Right lung (tissue), 10 donors: ENCODE measurements at places on chromosomes 11 and 22.

DNA sequence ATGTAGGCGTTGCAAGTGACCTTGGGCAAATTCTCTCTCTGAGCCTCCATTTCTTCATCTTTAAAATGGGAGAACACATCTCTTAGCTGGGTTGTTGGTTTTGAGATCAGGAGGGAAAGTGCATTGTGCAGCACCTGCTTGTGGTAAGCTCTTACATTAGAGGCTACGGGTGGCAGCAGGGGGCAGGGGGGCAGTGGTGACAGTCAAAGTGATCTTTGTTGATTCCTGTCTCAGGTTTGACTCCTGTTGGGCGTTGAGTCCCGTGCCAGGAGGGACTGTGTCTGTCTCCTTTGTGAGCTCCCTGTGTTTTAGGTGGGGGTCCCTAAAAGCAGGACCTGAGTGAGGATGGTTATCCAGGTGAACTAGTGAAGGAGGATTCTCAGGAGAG lies 101.7 kb downstream of the TP53I11 start:
- DNase-seq: no peak

GRCh38 chr11:126633330-126633729 lies 277.8 kb downstream of the ST3GAL4 start:
- no peak for DNase-seq

DNA sequence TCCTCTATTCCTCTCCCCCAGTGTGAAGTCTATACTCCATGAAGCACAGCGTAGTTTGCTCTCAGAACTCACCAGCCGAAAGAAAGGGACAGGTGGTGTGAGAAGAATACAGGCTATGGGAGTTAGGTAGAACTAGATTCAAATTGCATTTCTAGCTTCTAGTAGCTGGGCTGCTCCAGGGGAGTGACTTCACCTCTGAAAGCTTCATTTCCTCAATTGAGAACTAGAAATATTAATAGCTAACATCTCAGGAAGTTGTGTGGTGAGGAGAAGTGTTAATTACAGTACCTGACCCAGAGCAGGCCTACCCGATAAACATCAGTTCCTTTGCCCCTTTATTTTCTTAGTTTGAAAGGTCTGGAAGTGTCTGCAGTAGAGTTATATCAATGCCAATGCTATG lies 484.7 kb upstream of the TENM4 start:
- no peak for DNase-seq

DNA sequence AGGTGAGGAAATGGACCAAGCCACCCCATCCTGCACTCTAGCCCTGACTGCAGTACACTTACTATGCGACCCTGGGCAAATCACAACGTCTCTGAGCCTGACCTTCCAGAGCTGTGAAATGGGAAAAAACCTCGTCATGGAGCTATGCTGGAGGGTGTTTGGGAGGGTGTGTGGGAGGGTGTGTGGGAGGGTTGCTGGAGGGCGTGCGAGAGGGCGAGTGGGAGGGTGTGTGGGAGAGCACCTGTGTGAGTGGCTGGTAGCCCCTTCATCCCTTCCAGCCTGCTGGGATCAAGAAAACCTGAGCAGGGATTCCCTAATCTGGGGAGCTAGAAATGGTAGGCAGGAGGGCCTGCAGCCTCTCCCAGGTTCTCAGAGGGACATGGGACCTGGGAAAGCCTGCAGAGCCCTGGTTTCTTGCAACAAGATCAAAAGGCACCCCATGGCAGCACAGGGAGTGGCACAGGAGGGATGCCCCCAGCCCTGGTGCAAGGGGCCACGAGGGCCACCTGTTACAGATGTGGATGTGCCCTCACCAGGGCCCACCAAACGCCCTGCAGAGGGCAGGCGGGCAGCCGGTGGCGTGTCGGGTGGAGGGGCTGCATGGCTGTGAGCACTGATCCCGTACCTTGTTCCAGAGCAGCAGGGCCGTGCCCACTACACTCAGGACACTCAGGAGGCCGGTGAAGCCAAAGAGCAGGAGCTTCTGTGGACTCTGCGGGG lies 23.2 kb downstream of the NFAM1 start:
- DNase-seq: no peak

GRCh38 chr11:57181678-57182305 lies at the start of gene LRRC55:
TSS of gene LRRC55 (plus strand) at chr11:57181953. CDS start at chr11:57182023, 70 bp downstream.
- no peak for DNase-seq

GRCh38 chr22:33385611-33386010 lies 327.4 kb upstream of the SYN3 start:
- no peak for DNase-seq

- DNase-seq: no peak
Observed at GRCh38 chr22:17774926-17775685, 837 bp upstream of the BID start.

GRCh38 chr22:50173311-50173982 lies 2.9 kb downstream of the PANX2 start:
- no peak for DNase-seq

GRCh38 chr11:32829157-32829679 lies 509 bp upstream of the PRRG4 start:
- peak; percentile 48 for DNase-seq

- DNase-seq: no peak
Observed at GRCh38 chr11:108733479-108734116, 68.7 kb downstream of the DDX10 start.

DNA sequence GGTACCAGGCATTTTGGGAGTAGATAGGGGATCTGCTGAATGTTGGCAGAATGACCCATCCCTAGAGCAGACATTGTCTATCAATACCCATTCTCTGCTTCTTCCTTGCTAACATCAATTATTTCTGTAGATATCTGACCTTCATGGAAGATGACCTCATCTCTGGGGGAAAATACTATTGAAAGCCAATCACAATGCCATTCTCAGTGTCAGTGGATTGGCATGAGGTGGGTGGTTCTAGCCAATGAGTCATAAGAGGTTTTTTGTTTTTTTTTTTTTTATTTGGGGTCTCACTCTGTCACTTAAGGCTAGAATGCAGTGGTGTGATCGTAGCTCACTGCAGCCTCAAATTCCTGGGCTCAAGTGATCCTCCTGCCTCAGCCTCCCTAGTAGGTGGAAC lies 42.5 kb downstream of the SNX19 start:
- no peak for DNase-seq
